ENCODE measurements at places on chromosomes 6 and 20.

DNA sequence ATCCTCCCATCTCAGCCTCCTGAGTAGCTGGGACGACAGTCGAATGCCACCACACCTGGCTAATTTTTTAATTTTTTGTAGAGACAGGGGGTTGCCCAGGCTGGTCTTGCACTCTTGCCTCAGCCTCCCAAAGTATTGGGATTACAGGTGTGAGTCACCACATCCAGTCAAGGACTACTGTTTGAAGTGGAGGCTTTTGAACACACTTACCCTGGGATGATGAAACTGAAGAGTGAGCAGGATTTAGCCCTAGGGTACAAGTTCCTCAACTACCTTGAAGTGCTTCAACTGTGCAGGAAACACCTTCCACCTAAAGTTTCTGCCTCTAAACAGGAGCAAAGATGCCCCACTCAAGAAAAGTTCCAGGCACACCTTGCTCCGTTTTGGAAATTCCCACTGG is 15.7 kb upstream of the PARD6B start:
- no peak for DNase-seq

GRCh38 chr6:33828764-33829731 is 25.2 kb upstream of the MLN start:
- DNase-seq = no peak

DNA sequence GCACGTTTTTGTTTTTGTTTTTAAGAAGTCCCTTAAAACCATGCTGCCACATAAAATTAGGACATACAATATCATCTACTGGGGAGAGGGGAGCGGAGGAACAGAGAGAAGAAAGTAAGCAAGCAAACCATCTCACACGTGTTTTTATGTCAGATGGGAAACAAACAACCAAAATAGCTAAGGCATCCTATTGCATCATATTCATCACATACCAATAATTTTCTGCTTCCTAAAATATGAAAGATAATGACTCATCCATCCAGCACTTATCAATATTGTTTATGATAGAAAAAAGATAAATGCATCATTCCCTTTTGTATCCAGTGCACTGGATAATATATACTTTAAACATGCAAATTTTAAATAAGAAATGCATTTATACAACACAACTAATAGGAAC is 329.6 kb downstream of the RNGTT start:
- DNase-seq = no peak

- no peak for DNase-seq
Observed at GRCh38 chr20:57491373-57491772, 33.6 kb downstream of the CTCFL start.

GRCh38 chr6:52457096-52457495 is 37.0 kb downstream of the EFHC1 start:
- DNase-seq = no peak

- DNase-seq = no peak
Observed at GRCh38 chr6:13304101-13304500, 24.2 kb downstream of the TBC1D7 start.

DNA sequence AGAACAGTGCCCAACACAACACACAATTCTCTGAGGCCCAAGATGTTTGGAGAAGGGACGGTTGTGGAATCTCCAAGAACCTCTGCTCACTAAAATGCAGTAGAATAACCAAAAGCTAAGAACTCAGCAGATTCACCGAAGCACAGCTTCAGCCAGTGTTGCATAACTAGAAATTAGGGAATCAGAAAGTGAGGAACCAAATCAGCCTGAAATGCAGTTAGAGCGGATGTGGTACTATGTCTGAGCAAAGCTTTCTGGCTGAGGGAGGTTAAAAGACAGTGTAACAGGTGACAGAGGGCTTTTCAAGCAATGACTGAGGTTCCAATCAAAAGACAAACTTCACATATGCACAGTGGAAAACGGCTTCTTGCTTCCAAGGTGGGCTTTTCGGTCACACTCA is 197.9 kb upstream of the KCNK16 start:
- no peak for DNase-seq

GRCh38 chr6:106894978-106895702 is 79.4 kb downstream of the CD24 start:
- no peak for DNase-seq

DNA sequence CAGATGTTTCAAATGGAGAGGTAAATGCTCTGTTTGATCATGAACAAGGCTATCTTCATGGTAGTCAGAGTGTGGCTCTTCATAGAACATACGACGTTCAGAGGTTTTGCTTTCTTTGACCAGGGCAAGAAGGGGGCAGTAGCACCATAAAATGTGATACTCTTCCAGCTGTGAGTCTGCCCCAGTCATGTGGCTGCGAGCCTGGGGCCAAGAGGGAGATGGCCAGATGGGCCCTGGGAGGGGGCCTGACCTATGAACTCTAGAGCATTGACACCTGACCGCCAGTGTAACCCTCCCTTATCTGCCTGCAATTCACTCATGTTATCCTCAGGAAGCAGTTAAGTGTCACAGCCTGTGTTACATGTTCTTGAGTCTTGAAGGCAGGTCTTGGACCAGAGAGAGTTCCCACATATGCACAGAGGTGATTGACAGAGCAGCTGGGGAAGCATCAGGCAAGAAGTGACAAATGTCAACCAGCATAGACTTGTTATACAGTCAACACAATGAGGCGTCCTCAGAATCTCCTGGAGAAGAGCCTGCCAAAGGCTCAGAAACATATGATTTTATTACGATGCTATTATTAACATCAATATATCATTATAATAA is 55.0 kb downstream of the SCML4 start:
- DNase-seq = no peak

- peak; percentile 60 for DNase-seq
Observed at GRCh38 chr6:14706378-14706929, 539.4 kb upstream of the JARID2 start.

DNA sequence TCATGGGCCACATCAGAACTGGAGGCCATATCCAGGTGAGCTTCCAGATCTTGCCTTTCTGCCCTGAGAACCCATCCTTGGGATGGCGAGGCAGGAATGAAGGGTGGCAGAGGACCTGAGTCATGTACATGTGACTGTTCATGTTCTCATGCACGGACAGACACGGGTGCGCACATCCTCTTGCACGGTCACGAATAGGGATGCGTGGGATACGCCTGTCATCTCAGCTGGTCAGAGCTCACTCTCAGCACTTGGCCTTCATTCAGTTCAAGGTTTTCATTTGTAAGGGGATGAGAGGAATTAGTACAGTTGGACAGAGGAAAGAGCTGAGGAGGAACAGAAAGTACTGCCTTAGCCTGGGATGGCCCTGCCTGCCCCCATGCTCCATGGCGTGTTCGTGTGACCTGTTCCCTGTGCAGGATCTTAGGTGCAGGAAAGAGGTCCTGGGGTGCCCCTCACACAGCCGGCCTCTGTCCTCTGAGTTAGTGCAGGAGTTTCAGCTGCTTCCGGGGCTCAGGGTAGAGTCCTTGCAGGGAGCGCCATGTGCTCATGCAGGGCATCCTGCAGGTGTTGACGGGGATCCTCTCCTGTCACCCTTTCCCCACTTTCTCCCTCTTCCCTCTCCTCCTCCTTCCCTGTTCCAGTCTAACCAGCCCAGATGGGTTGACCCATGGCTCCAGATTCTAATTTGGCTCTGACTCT is 173.4 kb downstream of the DTNBP1 start:
- DNase-seq = no peak

GRCh38 chr6:1765160-1765903 is 155.6 kb downstream of the FOXC1 start:
- no peak for DNase-seq

DNA sequence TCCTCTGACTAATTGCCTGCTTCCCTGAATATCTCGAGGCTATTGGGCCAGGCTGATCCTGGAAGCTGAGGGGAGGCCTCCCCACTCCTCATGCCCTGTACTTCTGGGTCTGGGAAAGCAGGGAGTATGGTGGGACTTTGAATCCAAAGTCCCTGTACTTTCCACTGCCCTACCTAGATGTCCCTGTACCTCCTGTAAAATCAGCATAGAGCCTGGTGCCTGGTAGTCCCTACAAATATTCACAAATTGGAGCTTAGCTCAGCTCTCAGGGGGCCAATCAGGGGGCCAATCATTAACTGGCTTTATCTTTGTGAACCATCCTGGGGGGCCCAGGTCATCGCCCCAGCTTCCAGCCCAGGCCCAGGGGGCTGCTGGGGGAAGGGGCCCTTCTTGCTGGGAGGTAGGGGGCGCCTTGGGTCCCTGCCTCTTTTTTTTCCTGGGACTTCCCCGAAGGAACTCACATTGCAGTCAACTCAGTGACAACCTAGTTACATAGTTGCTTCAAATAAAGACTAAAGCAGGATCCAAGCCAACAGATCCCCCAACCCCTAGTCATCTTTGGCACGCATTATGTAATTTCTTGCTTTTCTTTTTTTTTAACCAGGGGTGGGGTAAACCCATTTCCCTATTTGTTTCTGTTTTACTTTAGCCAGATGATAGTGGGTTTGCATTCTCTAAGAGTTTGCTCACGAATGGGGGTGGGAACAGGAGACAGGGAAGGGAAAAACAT is 6.9 kb upstream of the VEGFA start:
- no peak for DNase-seq

GRCh38 chr20:13856354-13856753 is 71.5 kb downstream of the NDUFAF5 start:
- no peak for DNase-seq

DNA sequence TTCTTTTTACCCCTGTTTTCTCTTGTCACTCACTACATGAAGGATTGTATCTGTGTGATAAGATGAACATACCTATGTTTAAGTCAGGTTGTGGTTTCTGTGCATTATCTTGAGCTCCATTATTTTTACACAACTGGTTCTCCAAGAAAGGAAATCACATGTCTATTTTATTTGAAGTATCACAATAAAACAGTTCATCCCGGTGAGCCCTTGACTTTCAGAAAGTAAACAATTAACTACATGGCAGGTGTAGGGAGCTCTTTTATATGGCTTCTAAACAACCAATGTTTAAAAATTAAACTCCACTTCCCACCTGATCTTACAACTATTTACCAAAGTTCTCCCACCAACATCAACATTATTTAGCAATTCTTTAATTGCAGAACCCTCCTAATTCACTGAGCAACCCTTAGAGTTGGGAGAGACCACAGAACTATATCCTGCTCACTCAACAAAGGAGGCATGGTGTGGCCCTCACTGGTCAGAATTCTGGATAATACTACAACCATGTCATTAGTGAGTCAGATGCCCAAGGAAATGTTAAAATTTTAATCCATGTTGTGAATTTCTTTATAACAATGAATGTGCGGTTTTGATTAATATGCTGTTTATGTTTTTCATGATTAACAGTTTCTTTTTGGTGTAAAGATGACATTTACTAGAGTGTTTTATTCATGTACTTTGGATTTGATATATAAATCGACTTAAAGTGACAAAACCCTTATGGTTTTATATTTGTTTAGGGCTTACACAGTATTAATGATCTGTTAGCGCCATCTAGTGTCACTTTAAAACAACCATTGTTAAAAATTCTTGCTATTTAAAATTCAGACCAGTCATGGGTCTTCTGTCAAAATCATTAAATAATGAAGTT is 50.0 kb upstream of the SCGN start:
- no peak for DNase-seq

GRCh38 chr6:42899871-42900270 is 16.0 kb upstream of the PTCRA start:
- no peak for DNase-seq

GRCh38 chr20:20210327-20210726 is 157.6 kb upstream of the INSM1 start:
- DNase-seq = no peak

GRCh38 chr6:119481976-119482375 is 132.4 kb upstream of the MAN1A1 start:
- DNase-seq = no peak

- no peak for DNase-seq
Observed at GRCh38 chr6:167211881-167212712, 54.3 kb upstream of the GPR31 start.

GRCh38 chr6:82917346-82918064 is 148.1 kb downstream of the UBE3D start:
- no peak for DNase-seq

DNA sequence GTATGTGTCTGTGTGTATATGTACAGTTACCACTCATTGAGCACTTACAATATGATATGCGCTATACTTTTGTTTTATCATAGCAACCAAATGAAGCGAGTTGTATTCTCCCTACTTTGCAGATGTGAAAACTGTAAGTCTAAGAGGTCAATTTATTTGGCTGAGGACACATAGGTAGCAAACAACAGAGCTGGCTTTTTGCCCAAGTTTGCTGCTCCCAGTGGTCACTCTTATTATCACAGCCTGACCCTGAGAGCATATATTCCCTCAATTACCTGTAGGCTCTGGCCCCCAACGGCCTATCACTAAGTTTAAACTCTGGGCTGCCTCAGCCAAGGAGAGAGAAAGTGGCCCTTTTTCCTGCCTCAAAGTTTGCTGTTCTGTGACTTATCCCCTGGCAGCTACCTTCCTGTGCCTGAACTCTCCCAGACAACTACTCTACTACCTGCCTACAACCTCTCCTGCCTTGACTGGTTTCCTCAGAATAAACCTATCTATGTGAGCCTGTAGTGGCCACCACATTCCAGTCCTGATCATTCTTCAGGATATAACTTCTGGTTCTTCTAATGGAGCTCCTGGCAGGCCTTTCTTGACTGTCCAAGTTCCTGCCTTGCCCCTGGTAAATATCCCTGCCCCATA is 221.8 kb downstream of the FRK start:
- no peak for DNase-seq

- no peak for DNase-seq
Observed at GRCh38 chr6:157647261-157647915, 175.7 kb upstream of the SNX9 start.

DNA sequence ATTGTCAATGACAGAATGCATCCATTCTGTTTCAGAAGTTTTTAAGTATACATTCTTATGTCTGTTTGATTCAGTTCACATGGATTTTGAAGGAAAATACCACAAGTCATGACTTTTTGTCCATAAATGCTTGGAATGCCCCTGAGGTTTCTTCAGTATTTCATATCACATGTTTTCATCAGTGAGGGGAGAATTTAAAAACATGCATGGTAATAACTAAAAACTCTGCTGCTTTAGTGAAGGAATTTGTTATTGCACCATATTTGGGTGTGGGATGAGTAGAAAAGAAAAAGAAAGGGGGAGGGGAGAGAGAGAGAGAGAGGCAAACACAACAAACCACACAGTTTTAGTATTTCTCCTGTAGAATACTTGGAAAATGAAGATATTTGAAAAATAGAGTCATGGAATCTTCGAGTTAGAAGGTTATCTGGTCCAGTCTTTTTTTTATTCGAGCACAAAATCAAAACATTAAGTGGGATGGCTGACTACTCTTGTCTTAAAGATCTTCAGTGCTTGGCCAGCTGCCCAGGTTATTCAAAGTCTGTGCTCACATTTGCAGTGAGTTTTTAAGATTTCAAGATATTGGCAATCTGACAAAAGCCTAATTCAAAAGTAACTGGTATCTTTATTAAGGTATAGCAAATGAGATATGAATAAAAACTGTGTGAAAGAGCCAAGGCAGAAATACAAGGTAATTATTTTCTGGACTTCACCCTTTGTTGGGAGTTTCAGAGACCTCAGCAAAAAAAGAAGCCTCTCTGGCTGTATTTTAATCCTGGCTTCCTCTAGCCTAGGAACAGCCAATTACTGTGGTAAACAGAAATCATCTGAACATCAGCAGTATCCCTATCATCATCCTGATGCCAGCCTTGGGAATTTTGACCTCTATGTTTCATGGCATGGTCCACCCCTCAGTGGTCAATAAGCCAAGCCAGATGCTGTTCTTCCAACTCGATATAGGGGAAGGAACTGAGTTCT is 687.9 kb upstream of the CITED2 start:
- DNase-seq = no peak
